Activated CD4-positive, alpha-beta T cell treated with anti-CD3 and anti-CD28 coated beads for 4 hours (primary cell): ENCODE measurements at places on chromosomes 3 and 15.

DNA sequence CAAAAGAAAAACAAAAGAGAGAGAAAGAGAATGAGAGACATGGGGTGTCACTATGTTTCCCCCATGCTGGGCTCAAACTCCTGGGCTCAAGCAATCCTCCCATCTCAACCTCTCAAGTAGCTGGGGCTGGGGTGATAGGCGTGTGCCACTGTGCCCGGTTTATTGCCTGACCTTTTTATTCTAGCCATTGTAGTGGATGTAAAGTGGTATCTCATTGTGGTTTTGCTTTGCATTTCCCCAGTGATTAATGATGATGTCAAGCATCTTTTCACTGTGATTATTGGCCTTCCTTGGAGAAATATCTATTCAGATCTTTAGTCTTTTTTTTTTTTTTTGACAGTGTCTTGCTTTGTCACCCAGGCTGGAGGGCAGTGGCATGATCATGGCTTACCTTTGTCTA, 37.7 kb upstream of the GK5 start:
- no peak for DNase-seq

DNA sequence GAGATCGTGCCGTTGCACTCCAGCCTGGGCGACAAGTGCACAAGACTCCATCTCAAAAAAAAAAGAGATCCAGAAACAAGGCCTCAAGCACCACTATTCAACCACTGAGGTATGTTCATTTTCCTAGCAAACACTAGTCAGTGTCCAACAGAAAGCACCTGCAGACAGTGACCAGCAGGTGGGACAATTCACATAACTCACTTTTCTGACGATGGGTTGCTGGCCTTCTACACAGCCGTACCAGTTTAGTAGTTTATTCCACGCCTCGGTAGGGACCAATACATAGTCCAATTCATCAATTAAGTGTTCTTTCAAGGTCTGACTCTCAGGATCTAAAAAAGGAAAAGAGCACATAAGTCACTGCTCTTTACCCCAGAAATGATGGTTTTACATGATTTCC, 12.4 kb downstream of the USP4 start:
- DNase-seq, result no peak

- no peak for DNase-seq
Observed at GRCh38 chr3:63872135-63872924, 8.7 kb downstream of the ATXN7 start.

DNA sequence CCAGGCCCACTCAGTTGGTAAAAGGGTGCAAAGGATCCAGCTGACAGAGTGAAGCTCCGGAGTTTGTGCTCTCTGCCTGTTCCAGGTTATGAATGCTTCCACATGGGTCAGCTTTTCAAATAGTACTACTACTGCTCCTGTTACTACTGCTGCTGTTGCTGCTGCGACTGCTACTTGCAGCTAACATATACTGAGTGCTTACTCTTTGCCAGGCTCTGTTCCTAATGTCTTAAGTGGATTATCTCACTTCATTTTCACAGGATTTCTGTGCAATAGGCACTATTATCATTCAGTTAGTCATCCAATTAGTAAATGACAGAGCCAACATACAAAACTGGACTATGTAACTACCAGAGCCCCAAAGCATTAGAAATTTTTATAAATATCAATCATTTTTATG, 106.5 kb downstream of the IQCH start:
- no peak for DNase-seq

DNA sequence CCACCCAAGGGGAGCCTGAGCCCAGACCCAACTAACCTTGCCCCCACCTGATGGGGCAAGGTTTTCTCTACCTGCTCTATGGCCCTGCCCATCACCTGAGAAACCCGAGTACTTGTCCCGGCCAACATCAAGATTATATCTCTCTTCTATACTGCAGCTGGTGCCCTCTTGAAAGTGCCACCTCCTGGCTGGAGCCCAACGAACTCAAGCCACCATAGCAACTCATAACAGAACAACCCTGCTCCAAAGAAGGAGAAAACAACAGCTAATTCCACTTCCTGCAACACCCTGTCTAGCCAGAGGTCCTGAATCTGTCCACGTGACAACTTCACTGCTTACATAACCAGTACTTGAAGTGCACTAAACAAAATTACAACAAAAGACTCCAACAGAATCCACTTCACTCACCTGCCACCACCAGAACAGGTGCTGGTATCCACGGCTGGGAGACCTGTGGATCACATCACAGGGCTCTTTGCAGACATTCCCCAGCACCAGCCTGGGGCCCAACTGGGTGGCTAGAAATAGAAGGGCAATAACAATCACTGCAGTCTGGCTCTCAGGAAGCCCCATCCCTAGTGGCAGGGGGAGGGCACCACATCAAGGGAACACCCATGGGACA, 49.2 kb downstream of the PIERCE2 start:
- DNase-seq, result no peak

GRCh38 chr3:74643636-74644035, 29.2 kb upstream of the CNTN3 start:
- no peak for DNase-seq

GRCh38 chr3:51999846-52000245, 4.2 kb upstream of the RPL29 start:
- no peak for DNase-seq

GRCh38 chr3:5766848-5767247, 579.3 kb downstream of the EDEM1 start:
- DNase-seq, result no peak

DNA sequence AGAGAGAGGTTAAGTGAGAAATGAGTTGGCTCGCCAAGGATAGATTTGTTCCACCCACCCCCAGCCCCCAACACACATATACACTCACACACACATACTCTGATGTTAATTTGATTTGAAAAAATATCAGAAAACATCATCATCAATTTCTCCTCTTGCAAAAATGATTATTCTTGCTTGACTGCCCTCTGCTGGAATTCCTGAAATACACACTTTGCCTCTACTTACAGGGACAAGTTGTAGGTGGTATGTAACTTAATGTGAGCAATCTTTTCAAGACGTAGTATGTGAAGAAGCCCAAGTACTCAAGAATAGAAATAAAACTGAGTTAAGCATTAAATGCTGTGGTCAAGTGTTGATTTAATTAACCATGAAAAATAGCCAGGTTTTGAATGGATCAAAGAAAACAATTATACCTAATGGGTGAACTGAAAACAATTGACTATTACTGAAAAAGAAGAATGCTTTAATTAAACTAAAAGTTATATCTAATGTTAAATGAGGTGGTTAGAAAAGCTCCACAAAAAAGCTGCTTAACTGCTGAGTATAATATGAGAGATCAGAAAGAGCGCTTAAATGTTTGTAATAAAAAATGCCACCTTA, 46.6 kb upstream of the MDFIC2 start:
- DNase-seq, result no peak

DNA sequence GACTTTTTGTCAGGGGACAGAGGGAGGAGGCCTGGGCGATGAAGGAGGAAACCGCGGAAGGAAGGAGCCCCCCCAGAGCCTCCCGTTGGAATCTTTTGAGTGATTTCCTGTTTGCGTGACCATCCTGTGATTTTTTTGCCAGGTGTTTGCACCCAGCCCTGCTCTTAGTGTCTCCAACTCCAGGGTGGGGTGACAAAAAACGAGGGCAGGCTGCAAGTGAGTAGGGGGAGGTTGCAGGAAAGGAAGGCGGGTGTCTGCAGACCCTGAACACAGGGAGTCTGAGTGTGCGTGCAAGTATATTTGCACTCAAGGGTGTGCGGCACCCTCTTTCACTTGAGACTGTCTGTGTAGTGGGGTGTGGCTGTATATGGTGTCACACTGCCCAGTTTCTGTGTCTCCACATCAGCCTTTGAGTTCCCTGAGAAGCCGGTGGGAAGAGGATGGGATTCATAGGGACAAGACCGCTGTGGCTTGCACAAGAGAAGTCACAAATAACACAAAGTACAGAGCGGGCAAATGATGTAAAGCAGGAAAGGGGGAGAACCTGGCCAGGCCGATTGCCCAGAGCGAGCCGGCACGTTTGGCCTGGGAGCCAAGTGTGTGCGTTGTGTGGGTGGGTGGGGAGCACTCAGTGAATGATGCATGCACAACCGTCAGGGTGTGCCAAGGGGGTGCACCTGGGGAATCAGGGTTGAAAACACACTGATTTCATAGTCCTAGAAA, 6.6 kb downstream of the ISLR2 start:
- no peak for DNase-seq

GRCh38 chr3:119184796-119185570, 11.6 kb downstream of the UPK1B start:
- no peak for DNase-seq

DNA sequence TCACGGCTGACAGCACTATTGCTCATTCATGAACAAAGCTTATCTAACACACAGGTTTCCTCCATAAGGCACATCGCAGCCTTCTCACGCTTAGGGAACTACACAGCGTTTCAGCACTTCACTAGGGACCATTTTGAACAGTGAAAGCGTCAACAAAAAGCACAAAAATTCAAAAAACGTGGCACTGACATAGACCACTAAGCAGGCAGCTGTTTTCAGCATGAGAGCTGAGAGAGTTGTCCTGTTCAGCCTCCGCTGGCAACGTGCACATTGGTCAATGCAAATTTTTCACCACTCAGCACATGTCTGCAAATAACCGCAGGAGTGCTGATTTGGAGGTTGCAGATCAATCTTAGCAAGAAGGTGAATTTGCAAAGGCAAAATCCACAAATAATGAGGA, 109.2 kb downstream of the LRRK1 start:
- no peak for DNase-seq

GRCh38 chr3:197354568-197355001, 56.2 kb upstream of the DLG1 start:
- no peak for DNase-seq

DNA sequence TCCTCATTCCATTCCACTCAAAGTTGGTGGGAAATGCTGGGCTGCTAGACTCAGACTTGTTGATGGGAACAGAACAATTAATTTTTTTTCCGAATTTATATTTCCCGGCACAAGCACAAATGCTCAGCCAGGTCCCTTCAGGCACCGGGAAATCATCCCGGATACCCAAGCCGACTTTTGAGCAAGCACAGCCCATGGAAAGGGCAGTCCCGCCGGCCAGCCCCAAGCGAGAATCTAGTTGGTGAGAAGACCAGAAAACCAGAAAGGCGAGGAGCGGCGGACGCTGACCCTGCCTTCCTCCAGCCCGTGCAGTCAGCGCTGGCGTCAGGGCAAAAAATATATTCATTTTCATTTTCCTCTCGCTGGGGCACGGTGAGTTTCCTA, 763 bp upstream of the ZIC4 start:
- no peak for DNase-seq

DNA sequence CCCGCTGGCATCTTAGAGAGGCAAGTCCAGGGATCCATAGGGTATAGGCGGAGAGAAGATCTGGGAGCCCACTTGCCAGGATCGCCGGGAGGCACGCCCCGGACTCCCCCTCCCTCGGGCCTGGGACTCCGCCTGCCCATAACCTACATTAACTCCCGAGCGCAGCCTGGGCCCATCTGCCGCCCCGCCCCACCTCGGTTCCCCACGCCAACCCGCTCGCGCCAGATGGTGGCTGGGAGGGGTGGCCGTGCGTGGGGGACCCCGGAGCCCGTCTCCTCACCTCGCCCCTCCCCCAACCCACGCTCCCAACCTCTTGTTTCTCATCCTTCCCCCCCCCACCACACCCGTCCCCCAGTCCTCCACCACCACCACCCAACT, 1.7 kb upstream of the DLL4 start:
- no peak for DNase-seq

GRCh38 chr3:177589911-177590381, 392.7 kb upstream of the TBL1XR1 start:
- DNase-seq, result no peak

DNA sequence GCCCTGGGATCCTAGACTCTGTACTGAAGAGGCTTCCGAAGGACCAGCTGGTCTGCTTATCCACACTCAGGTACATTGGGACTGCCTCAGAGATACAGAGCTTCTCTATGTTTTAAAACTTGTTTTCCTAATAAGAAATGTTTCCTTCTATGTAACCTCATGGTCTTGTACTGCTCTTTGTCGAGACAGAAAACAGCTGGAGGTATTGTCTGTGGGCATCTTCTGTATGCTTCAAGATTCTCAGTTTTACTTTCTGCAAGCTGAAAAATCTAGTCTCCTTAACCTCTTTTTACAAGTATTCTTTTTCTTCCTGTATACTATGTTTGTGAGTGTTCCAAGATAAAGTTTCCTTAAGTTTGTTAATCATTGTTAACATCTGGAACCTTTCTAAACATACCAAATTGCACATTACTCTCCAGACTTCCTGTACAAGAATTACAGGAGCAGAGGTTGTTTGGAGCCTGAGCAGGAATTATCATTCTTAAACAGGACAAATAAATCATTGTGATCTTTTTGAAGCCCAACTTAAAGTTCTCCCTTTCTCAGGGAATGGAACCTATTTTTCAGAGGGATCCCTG, 358.3 kb upstream of the CFAP20DC start:
- DNase-seq, result no peak

GRCh38 chr15:75195766-75196241, 5.9 kb upstream of the C15orf39 start:
- no peak for DNase-seq

DNA sequence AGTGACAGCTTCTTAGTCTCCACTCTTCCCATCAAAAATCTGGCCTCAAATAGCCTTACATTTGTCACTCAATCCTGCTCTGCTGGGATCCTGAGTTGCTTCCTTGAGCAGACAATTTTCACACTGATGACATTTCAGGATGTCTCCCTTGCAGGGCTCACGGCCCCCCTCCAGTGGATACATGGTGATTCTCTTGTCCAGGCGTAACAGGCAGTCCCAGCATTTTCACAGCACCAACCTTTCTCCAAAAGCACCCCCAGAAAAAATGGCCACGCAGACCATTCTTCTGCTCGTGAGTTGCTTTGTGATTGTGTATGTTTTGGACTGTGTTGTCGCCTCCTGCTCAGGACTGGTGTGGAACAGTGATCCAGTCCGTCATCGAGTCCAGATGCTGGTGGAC, 47.4 kb upstream of the WNT7A start:
- DNase-seq, result no peak

- peak; percentile 61 for DNase-seq
Observed at GRCh38 chr3:172106989-172107388, 67.6 kb downstream of the FNDC3B start.

DNA sequence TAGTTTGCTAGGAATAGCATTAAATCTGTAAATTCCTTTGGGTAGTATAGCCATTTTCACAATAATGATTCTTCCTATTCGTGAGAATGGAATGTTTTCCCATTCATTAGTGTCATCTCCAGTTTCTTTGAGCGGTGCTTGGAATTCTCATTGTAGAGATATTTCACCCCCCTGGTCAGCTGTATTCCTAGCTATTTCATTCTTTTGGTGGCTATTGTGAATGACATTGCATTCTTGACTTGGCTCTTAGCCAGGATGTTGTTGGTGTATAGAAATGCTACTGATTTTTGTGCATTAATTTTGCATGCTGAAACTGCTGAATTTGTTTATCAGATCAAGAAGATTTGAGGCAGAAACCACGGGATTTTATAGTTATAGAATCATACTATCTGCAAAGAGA, 690.5 kb upstream of the ALCAM start:
- no peak for DNase-seq

DNA sequence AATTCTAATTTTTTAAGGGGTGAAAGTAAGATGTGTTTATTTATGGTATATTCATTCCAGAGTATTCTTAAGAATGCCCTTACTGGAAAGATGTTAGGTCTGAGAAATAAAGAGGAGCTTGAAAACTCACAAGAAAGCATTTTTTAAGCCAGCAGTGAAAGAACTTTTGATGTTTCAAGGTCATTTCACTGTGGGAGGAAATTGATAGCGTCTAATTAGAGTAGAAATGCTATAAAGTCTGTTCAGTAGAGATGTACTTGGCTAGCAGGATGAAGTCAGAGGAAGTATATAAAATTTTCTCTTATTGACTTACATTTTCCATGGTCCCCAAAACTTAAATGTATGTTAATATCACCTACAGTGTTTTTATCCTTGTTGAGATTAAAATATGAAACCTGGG, 354.6 kb downstream of the CNTN6 start:
- no peak for DNase-seq
